ENCODE measurements at places on chromosomes 7 and 10.
A peak's percentile ranks its signal among the peaks of the same experiment; 100 is the strongest.

DNA sequence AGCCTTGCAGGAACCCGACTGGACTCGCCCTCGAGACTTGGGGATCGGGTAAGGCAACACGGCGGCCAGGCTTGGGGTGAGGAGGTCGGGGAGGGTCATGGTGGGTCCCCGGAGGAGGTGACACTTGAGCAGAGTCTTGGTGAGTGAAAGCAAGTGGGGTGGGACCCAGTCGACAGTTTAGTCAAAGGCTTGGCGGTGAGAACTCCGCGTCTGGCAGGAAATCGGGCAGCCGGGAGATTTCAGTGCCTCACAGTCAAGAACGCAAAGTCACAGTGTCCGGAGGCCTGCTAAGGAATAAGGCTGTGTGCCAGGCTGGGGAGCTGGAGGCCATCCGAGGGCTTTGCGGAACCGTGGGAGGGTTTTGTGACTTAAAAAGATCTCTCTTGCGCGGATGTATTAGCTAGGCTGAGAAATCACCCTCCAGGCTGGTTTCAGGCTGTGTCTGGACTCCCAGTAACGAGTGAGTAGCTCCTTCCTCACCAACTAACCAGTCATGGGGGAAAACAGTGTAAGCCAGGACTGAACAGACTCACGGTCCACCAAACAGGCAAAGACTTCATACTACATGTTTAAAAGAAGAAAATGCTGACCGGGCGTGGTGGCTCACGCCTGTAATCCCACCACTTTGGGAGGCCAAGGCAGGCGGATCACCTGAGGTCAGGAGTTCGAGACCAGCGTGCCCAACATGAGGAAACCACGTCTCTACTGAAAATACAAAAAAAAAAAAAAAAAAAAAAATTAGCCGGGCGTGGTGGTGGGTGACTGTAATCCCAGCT lies 613 bp downstream of the AP5Z1 start:
- no peak for DNase-seq

DNA sequence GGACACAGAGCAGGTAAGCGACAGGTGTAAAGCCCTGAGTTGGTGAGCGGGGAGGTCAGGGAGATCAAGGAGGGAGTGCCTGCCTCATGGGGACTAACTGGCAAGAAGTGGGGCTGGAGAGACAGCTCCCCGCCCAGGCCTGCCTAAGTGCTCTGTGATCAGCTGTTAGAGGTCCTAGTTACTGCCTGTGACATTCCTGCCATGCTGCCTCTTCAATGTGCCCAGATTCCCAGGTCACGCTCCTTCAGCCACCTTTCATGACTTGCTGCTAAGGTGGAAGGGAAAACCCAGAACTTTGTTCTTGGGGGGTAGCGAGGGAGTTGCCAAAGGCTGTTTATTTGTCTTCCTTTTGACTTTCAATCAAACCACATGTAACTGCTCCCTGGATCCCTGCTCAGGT lies 114.3 kb upstream of the ZNF438 start:
- no peak for DNase-seq

GRCh38 chr7:117468174-117468573 lies 11.7 kb upstream of the CFTR start:
- DNase-seq = no peak

- DNase-seq = peak; percentile 79
Measured at GRCh38 chr10:80506189-80506575, 31.5 kb upstream of the SH2D4B start.

- DNase-seq = no peak
Measured at GRCh38 chr10:120477743-120478141, 20.7 kb downstream of the PLPP4 start.

- no peak for DNase-seq
Measured at GRCh38 chr10:1159131-1160061, 103.2 kb downstream of the WDR37 start.

DNA sequence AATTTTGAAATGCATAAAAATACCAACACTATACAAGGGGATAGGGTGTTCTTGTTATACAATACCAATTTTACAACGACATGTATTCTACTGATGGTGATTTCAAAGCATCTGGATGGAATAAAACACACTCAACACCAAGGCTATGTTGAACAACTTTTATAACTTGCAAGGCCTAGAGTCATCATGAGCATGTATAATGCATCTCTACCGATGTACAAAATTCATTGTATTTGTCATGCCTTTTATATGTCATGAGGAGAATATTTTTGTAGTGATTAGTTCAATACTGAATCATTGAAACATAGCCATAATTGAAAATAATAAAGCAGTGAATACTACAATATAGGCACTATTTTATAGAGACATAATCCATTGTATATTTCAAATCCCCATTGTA lies 160.2 kb downstream of the ETV1 start:
- no peak for DNase-seq

DNA sequence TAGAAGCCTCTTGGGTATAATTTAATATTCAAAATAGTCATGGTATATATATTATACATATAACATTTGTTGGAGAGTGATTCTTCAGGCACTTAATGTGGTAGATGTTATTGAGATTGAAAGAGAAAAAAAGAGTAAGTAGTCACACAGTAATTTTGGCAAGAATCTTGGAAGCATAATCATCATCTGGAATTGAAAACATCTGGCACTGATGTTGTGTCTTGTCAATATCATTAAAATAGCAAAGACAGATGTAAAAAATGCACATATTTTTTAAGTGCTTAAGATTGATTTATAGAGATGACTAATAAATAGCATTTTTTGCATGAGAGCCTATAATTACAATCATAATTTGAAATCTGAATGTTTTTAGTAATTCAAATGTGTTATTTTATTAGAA lies 9.5 kb downstream of the SEMA3D start:
- DNase-seq = no peak

GRCh38 chr7:45888185-45888992 lies at the start of gene IGFBP1:
TSS of gene IGFBP1 (plus strand) at chr7:45888488. CDS start at chr7:45888653, 165 bp downstream.
- DNase-seq = peak; percentile 23

DNA sequence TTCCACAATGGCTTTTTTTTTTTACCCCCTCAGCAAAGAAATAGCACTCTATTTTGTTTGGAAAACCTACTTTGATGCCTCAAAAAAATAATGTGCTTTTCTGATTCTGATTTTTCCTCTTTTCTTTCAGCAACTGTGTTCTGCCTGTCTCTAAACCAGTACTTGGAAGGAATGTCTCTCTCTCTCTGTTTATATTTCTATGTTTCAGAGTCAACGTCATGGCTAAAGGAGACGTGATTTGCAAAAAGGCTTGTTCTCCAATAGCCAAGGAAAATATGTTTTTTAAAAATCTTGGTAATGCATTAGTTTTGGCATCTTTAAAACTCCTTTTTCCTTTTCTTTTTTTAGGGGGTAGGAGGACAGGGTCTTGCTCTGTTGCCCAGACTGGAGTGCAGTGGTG lies 56.0 kb upstream of the SDK1 start:
- no peak for DNase-seq

DNA sequence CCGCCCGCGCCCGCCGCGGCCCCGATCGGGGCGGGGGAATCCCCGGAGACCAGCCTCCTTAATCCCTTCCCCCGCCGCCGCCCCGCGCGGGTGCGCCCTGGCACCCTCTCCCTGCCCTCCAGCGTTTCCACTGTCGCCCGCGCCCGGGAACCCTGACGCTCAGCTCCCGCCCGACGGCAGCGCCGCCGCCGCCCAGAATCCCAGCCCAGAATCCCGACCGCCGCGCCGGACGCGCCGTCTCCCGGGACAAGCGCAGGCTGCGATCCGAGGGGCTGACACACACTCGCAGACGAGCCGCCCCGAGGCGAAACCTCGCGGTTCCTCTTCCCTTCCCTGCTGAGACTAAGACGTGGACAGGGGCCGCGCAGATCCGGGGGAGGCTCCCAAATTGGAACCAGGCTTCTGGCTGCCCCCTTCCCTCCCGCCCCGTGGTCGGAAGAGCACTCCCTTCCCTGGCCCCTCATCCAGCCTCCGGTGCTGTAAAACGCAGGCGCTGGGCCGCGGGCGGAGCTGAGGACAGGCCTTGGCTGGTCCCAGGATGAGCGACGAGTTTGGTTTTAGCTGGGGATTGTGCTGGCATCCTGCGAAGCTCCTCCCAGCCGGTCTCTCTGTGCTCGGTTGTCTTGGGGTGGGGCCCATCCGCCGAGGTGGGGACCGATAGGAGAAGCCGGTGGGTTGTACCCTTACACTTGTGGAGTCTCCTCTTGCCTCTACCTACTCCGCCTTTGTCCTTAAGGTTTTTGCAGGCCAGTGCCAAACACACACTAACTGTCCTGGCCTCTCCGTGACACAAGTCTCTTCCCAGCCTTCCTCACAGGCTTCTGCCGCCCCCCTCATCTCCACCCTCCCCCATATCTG lies 1.1 kb downstream of the MARVELD1 start:
- DNase-seq = peak; percentile 54

GRCh38 chr10:80122746-80123145 lies 9.8 kb upstream of the PLAC9 start:
- DNase-seq = no peak

- DNase-seq = no peak
Measured at GRCh38 chr10:133117036-133117687, 29.4 kb downstream of the ADGRA1 start.

DNA sequence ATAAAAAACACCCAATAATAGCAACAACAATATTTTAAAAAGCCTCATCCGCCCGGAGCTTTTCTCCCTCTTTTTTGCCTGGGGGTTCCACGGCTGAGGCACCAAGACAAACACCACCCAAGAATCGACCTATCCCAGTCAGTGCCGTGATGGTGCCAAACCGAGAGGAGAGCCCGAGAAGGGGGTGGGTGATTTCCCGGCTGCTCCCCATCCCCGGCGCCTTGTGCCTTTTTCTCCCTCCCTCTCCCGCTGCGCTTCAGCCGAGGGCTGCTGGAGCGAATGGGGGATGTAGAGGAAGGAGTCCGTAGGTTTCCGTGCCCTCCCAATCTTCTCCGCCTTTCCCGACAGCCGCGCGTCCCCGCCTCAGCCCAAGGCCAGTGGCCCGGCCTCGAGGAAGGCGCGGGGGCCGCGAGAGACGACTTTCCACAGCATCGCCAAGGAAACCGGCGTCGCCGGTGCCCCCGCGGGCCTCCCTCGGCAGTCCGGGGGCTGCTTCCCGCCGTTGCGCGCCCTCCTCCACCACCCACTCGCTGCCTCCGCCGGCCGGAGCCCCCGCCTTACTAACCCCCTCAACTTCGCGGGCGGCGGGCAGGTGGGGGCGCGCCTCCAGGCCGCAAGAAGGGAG lies 1.3 kb downstream of the EGR2 start:
- no peak for DNase-seq

DNA sequence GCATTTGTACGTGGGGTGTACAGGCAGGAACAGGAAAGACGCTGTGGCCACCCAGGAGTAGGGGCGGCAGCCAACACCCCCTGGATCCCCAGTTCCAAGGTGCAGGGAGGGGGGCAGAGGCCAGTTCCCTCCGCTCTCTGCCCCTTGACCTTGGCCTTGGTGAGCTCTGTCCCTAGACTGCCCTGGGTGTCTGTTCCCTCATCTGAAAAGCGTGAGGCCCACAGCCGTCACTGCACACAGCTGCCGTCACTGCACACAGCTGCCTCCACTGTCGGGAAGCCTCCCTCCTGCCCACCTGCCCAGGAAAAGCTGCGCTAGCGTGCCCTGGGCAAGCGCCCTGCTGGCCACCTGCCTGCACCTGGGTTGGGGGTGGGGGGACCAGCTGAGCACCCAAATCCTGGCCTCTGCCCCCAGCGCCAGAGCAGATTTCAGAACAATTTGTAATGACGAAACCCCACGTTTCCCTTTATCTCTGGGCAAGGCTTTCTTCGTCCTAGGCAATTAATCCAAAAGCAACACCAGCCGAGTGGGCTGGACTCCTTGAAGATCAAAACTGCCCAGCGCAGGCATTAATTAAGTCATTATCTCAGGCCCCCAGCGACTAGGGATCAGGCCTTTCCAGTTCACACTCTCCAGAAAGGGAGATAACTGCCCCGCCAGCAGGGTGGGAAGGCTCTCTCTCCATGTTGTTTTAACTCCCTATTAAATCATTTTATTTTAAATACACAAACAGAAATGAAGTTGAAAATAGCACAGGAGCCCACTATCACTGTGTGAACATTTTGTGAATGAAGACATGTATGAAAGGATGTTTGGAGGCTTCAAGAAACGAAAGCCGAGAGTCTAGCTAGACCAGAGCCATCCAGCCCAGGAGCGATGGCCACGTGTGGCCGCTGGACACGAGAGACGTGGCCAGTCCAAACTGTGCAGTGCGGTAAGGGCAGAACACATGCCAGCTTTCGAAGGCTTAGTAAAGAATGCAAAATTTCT lies 4.0 kb upstream of the PDGFA start:
- DNase-seq = no peak

DNA sequence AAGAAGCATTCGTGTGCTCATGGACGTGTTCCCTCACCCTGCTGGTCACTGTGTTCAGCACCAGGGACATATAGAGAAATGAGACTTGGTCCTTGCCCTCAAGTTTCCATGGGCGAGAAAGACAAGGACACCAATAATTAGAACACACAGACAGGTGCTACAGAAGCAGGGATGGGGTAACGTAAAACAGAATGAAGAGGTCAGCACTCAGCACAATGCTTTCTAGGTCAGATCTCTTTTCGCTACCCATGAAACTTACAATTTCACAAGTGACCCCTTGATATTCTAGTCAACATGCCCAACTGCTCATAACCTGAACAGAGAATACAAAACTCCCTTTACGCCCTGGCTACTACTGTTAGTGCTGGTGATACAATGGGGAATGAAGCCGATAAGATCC lies 6.0 kb upstream of the ANK3 start:
- DNase-seq = no peak

DNA sequence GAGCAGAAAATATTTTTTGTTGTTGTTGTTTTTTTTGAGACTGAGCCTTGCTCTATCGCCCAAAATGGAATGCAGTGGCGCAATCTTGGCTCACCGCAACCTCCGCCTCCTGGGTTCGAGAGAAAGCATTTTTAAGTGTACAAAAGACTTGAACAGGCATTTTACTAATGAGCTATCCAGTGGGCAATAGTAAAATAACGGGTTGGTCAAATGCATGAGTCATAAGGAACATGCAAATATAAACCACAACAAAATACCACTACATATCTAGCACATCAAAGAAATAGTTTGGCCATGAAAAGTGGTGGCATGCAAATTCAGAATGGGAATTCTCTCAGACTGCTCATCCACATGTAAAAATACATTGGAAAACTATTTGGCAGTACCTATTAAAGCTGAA lies 71.7 kb upstream of the TMEM106B start:
- no peak for DNase-seq

GRCh38 chr7:127392182-127392565 lies 334 bp downstream of the ZNF800 start:
- peak; percentile 60 for DNase-seq

- DNase-seq = no peak
Measured at GRCh38 chr7:11587048-11587447, 244.9 kb downstream of the THSD7A start.

DNA sequence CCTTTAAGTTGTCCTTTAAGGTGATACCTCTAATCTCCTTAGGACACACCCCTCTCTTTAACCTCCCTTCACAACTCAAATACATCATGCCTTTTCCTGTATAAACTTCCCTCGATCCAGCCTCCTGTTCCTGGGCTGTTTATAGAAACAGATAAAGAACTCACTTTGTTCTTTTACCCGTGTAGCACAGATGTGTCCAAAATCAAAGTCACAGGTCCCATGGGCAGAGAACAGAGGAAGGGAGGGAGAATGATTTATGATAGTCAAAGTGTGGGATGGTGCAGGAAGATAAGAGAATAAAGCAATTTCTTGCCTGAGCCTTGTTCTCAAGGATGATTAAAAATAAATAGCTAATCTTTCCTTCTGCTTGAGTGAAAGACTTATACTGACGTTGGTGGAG lies 50.3 kb upstream of the CABCOCO1 start:
- no peak for DNase-seq

All from Caco-2 (cell line).